ENCODE measurements at places on chromosomes 5 and 9.

DNA sequence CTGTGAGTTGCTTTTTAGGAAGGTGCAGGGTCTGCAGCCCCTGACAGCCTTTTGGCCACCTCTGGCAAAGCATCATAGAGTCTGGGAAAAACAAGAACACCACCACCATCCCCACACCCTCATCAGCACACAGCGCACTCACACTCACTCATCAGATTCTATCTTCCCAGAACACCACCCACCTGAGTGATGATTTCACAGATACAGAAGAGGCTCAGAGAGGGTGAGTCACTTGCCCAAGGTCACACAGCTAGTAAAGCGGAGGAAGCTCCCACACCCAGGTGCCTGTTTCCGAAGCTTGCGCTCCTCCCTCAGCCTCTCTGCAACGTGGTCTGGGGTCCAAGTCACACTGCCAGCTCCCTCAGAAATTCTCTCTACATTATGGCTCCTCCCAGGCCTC is 41.8 kb upstream of the HRH2 start:
- H3K36me3 ChIP-seq, result no peaks in the 10 kb centered on the region
- DNase-seq, result no peak
- no peaks in the 10 kb centered on the region for H3K27me3 ChIP-seq

GRCh38 chr9:73219985-73220626 is 68.4 kb downstream of the ANXA1 start:
- no peaks in the 10 kb centered on the region for H3K4me1 ChIP-seq
- no peaks in the 10 kb centered on the region for H3K36me3 ChIP-seq
- H3K27me3 ChIP-seq, result no peaks in the 10 kb centered on the region
- no peak overlapping the region for H3K27ac ChIP-seq
- DNase-seq, result peak; percentile 13

DNA sequence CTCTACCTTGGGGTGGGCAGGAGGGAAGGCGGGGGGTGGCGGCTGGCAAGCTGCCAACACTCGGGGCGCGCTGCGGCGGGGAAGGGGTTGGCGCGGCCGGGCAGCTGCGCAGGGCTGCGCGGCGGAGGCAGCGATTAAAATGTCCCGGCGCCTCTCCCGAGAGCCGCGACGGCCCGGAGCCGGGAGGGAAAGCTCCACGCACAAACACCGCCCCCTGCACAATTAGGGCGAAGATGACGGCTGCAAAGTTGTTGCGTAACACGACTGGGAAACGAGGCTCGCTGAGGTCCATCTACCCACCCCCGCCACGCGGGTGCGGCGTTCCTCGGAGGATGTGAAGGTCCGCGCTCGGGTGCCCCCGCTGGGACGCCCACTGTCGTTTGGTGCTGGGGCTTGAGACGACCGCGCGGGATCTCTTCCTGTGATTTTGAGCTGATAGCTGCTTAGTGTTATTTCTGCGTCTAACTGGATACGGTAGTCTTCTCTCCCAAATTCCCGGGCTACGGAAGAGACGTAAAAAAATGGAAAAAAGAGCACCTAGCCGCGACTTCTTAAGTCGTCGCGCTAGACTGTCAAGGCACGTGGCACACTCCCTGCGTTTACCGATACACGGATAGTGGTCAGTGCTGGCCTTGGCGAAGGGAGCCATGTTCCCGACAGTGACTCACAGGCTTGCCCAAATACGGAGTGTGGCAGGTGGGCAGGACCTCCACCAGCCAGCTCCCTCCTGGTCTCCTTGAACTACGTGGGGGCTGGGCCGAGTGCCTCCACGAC is 958 bp upstream of the NFIL3 start:
- no peaks in the 10 kb centered on the region for H3K36me3 ChIP-seq
- peak overlapping the region; percentile 89 for H3K4me3 ChIP-seq
- peak overlapping the region; percentile 100 for H3K27ac ChIP-seq
- peaks cover 10% of the 10 kb centered on the region for H3K4me1 ChIP-seq
- peak; percentile 93 for DNase-seq

DNA sequence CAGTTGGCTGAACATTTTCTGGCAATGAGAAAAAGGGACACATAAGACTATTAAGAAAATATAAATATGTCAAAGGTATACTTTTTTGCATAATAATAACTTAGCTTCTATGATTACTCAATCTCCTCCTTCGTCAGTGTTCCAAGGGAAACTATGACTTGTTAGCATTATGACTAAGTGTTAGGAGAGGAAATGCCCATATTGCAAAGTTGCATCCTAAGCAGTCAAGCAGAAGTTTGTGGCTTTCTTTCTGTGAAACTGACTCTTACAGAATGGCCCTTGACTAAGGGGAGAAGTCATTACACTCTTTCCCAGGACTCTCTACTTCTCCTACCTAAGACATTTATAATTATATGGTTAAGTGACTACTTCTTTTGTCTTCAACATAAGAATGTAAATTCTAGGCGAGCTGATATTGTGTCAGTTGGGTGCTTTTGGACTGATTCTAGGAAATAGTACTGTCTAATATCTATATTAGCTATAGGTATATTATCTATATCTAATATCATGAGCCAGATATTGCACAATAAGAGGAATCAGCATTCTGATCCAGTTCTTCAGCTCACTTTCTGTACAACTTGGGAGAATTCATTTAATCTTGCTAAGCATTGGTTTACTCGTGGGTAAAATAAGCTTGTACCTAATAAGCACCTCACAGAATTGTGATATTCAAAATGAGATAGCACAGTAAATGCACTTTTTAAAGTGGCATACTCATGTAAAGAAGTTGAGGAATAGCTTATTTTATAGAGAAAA is 16.4 kb upstream of the SPINK6 start:
- H3K4me3 ChIP-seq, result no peak overlapping the region
- H3K4me1 ChIP-seq, result no peaks in the 10 kb centered on the region
- no peak overlapping the region for H3K27ac ChIP-seq
- no peak for DNase-seq

- DNase-seq, result no peak
- H3K4me3 ChIP-seq, result no peak overlapping the region
- no peaks in the 10 kb centered on the region for H3K4me1 ChIP-seq
- H3K36me3 ChIP-seq, result no peaks in the 10 kb centered on the region
Measured at GRCh38 chr5:10229306-10230048, 20.2 kb downstream of the ATPSCKMT start.
